ENCODE measurements at places on chromosomes 7 and 10.

DNA sequence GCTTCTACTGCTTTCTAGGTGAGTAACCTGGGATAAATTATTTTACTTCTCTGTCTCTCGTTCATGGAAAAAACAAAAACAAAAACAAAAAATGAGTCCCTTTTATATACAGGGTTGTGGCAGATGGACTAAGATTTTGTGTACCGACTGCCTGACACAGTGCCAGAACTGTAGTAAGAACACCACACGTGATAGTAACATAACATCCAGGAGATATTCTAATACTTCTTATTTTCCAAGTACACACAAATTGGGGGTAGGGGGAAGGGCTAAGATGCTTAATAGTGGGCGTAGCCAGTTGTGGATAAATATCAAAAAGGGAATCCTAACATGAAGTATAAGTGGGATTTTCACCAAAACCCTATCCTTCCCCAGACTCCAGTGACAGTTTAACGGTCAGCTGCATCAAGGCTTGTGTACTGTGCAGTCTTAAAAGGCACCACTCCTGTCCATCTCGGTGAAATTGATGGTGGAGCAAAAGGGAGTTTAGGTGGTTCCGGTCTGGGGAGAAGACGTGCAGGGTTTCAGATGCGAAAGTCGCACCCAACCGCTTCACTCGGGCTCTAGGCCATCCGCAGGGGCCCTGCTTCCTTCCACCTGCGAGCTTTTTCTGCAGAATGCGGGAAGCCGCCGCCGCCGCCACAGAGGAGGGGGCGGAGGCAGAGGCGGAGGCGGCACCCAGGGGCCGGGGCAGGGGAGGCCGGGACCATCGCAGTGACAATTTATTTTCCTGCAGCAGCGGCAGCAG is at the start of gene STAMBPL1:
Gene STAMBPL1 (plus strand): TSS at position 712 of the 748 bp plus-strand sequence. CDS start 21,464 bp downstream, outside the sequence.
- DNase-seq: no peak

- DNase-seq: peak; percentile 7
These were observed 122.3 kb downstream of the PPP1R3A start for GRCh38 chr7:113796557-113796956.

GRCh38 chr7:30080818-30081217 is 52.6 kb downstream of the PLEKHA8 start:
- no peak for DNase-seq

DNA sequence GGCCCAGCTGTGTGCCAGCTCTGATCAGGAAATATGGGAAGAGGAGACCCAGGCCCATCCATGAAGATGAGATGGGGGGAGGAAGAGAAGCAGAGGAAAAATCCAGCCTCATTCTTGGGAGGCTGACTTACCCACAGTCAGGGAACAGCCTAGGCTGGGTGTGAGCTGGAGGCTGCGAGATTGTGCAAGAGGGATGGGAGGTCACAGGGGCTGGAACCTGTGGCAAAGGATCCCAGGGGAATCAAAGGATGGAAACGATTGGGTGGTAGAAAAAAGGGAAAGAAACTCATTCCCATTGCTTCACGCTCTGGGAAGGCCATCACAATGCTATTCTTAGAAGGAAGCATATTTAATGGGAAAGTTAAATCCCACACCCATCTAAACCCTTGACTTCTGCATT is 26.7 kb upstream of the CRHR2 start:
- DNase-seq: no peak

DNA sequence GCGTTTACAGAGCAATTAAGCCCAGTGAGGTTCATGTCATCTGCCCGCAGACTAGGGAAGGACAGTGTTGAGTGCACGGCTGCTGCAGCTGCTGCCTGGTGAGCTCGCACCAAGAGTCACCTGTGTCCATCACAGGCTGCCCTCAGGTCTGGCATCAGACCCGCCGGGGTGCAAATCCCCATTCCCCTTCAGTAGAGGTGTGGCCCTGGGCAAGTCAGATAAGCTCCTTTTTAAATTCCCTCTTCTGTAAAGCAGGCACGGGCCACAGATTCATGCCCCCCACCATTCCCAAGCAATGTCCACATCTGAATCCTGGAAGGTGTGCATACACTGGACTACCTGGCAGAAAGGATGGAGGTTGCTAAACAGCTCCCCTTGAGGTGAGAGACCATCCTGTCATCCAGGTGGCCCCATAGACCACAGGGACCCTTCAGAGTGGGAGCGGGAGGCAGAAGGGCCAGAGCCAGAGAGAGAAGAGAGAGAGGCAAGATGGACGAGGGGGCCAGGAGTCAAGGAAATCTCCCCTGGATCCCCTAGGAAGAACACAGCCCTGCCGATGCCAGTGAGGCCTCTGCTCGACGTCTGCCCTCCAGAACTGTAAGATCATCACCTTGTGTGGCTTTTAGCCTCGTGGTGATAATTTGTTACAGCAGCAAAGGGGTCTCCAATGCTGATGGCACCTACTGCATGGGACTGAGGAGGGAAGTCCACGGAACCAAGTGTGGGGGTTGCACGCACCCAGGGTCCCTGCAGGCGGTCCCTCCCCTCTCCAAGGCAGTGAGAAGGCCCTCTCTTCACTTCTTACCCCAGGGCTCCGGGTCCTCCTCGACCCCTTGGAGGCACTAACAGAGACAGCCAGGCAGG is 168.8 kb downstream of the TCERG1L start:
- DNase-seq: no peak

DNA sequence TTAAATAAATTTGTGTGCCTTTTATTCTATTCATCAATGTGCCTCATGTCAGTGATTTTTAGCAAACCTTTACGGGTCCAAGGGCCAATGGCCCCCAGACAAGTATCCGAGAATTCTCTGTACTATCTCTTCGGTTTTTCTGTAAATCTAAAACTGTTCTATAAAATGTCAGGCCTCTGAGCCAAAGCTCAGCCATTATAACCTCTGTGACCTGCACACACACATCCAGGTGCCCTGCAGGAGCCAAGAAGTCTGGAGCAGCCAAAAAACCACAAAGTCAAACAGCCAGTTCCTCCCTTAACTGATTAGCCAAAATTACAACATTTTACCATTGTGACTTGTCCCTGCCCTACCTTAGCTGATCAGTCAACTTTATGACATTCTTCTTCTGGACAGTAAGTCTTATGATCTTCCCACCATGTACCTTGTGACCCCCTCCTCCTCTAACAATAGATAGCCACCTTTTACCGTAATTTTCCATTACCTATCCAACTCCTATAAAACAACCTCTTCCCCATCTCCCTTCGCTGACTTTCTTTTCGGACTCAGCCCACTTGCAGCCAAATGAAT is 363.8 kb downstream of the SEMA3D start:
- DNase-seq: no peak

GRCh38 chr7:1105189-1105588 is 17.3 kb downstream of the GPER1 start:
- no peak for DNase-seq

DNA sequence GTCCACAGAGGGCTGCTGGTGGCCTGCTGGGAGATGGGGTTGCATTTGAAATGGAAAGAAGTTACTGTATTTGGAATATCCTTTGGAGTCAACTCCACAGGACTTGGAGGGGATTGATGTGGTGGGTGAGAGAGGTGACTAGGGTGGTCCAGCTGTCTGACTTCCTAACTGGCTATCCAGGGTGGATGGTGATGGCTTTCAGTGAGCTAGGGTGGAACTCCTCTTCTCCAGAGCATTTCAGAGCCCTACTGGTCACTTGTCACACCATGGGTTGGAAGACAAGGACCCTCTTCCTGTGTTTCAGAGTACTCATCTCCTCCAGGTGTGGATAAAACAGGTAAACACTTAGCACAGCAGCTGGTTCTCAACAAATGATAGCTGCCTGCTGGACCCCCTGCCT is 3.3 kb upstream of the ADAMTS14 start:
- DNase-seq: no peak

DNA sequence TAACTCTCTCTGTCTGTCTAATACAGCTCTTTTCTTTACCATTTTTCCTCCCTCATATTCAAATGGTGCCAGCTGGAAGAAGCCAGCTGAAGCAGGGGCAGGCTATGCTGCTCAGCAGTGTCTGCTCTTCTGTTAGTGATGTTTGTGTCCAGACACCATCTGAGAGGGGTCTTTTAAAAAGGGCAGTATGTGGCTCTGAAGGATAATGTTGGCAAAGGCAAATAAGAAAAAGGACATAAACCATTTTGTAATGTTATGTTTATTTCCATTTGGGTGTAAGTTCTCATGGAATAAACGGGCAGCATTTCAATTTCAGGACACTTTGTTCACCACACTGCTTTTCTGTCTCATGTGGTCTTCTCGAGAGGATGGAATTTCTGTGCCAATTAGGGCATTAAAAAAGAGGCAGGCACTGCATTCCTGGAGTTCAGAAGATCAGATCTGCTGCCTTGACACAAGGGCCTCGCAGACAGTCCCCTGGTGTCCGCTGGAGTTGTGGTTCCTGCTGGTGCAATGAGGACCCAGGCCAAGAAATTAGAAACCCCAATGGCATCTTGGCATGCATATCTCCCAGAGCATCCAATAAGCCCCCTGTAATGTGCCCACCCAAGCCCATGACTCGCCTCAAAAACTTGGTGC is 109.0 kb upstream of the ELMO1 start:
- DNase-seq: no peak

GRCh38 chr7:16498122-16498521 is 28.5 kb upstream of the LRRC72 start:
- no peak for DNase-seq

DNA sequence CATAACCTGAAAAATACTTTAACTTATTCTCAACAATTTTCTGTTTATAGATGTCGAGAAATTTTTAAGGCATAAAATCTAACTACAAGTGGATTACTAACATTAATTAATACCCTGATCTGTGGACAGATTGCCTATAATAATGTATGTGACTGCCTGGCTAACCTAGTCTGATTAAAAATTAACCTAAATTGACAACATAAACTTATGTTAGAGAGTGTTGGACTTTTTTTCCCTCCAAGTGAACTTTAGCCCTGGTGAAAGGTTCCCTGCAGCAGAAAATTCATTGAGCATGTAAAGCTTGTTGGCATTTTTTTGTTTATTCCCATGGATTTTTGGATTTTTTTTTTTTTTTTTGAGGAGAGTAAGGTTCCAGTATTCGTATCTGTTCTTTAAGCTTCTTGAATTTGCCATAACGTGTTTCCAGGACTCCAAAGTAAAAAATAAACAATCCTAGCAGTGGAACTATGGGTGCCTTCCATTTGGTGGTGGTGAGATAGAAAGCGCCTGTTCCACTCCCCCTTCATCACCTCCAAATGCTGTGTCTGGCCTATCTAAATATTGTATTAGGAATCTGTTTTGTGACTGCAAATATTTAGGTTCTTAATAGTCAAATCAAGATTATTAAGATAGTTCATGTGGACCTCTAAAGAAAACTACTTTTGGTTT is 36.1 kb downstream of the NET1 start:
- DNase-seq: no peak

DNA sequence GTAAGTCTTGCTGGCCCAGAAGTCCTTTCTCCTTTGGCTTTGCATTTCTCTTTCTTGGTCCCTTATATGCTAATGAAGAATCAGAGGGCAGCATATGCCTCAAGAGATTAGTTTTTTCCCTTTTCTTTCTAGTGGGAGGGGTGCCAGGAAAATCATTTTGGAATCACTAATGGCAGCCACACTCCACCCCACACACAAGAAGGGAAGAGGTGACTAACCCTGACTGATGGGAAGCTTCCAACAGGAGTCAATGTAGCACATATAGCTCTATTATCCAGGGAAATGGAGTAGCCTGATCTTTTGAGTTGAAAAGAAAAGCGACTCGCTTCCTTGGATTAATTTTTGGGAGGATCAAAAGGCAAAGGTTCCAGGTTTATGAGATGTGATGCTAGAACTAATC is 225.3 kb downstream of the KIF20B start:
- DNase-seq: no peak

DNA sequence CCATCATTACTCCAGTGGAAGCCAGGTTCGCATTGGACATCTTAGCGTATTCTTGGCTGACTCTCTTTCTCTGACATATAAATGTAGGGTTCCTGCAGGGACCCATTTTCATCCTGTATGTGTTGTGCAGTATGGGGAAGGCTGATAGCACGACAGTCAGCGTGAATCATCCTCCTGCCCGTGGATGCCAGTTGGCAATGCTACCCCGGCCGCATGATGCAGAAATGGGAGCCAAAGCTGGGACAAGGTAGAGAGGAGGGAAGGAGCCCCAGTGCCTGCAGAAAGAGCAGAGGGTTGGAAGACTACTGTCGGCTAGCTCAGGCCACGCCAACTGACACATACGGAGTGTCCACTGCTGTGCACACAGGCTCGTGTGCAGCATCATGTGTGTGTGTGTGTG is 251.6 kb downstream of the SKAP2 start:
- no peak for DNase-seq

- no peak for DNase-seq
These were observed 58.2 kb downstream of the LANCL2 start for GRCh38 chr7:55423277-55423711.

DNA sequence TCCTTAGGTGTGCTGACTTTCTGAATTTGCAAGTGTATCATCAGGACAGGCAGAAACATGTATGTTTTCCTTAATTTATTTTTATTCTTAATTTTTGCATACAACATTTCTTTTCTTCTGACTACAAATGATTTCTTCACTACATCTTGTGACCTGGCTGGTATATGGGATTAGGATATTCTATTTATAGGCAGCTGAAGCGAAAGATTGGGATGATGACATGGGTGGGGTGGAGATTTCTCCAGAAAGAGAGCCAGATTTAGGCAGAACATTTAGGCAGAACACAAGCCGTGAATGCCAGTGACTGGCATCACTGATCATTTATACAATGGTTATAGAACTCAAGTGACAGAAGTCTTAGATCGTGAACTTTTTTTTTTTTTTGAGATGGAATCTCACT is 256.7 kb downstream of the KLF6 start:
- no peak for DNase-seq

GRCh38 chr7:103394566-103394965 is 47.1 kb downstream of the PSMC2 start:
- DNase-seq: no peak

GRCh38 chr10:66719483-66719882 is 206.4 kb upstream of the LRRTM3 start:
- DNase-seq: no peak

DNA sequence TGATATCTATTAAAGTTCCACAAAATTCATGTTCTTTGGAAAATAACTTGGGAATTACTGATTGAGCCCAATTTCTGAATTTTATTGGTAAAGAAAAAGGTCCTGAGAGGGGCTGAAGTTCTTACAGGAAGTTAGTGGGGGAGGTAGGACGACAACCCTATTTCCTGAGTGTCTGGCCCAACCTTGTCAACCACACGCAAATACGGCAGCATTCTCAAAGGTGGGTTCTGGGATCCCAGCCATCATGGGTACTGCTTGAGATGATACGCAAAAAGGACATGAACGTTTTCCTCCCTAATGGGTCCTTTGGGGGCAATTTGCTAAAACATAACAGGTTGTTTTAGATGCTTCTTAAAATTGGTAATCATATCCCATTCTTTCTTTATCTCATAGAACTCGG is 2.7 kb upstream of the PDCD4 start:
- no peak for DNase-seq

All from inflammatory macrophage treated with lipopolysaccharide for 4 hours (primary cell).